ENCODE measurements at places on chromosomes 5 and 9. TPM values are rescaled to one million over a fixed set of nuclear protein-coding genes. Genes with fewer than 3 reads are reported as not detected.
A peak's percentile ranks its signal among the peaks of the same experiment; 100 is the strongest.

DNA sequence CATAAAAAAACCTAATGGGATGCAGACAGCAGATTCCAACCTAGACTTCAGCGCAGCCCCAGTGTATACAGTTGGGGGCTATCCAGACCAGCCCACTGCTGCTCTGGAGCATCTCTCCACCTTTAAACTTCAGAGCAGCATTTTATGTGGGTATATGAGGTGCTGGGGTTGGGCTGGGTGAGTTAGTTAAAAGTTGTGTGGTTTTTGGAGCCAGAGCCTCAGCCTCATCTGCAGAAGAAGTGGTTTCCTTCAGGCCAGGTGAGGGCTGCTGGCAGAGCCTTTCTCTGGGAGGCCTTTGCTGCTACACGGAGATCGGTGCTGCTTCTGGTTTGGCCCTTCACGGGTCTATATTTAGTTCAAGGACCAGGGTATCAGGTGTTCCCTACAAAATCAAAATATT is 228.3 kb downstream of the PDZD2 start:
- H3K27me3 ChIP-seq: no peaks in the 10 kb centered on the region
- DNase-seq: no peak
- no peaks in the 10 kb centered on the region for H3K4me1 ChIP-seq

DNA sequence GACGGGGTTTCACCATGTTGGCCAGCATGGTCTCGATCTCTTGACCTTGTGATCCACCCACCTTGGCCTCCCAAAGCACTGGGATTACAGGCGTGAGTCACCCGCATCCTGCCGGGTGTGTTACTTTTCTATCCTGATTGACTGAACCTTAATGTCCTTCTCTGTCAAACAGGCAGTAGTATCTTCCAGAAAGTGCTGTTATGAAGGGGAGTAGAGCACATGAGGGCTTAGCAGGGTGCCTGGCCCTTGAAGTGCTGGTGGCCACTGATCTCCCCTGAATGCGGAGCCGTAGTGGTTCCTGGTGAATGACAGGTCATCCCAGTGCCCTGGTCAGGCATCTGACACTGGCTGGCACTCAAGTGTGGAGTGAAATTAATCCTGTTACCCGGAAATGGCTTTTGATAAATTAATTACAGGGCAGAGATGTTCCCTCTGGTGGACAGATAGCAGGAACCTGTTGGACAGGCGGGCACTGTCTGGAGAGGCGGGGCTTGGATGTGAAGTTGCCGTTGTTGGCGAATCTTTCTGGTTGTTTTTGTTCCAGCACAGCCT is 28.4 kb downstream of the PRRC2B start:
- peak overlapping the region; percentile 31 for H3K4me3 ChIP-seq
- H3K4me1 ChIP-seq: peaks cover 53% of the 10 kb centered on the region
- no peak for DNase-seq
- H3K36me3 ChIP-seq: peaks cover 18% of the 10 kb centered on the region
- H3K27me3 ChIP-seq: no peaks in the 10 kb centered on the region

Gene NCBP1
- 24.0 TPM for polyA plus RNA-seq

DNA sequence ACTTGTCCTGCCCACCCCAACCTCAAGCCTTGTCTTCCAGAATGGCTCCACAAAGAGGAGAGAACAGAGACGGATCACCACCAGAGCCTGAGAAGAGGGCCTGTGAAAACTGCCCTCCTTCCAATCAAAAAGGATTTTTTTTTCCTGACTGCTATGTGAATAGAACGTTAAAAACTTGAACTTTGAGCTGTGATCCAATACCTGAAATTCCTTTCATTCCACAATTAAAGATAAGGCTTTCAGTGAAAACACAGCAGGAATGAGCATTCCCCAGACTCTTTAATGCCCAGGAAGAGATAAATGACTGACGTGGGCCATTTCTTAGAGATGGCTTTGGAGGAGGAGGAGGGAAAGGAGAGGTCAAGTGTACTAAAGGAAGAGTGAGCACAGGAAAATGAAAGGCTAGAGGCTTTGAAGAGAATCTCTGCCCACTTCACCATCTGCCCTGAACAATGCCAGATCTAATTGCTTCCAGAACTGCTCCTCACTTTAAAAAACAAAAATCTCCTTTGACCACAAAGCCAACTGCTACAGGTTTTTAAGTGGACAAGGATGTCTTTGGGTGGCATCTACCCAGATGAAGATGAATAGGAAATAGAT is 177.9 kb upstream of the MAP3K1 start:
- H3K4me1 ChIP-seq: peaks cover 27% of the 10 kb centered on the region
- H3K27me3 ChIP-seq: no peaks in the 10 kb centered on the region
- no peak overlapping the region for H3K4me3 ChIP-seq
- no peaks in the 10 kb centered on the region for H3K36me3 ChIP-seq
- no peak overlapping the region for H3K27ac ChIP-seq
- DNase-seq: no peak

- no peak for DNase-seq
- H3K36me3 ChIP-seq: no peaks in the 10 kb centered on the region
- no peak overlapping the region for H3K27ac ChIP-seq
Observed at GRCh38 chr5:112935675-112936074, 13.6 kb upstream of the REEP5 start.

Gene UGT3A1
- polyA plus RNA-seq: not detected

- H3K27ac ChIP-seq: no peak overlapping the region
- H3K27me3 ChIP-seq: no peaks in the 10 kb centered on the region
- peaks cover 54% of the 10 kb centered on the region for H3K4me1 ChIP-seq
- no peak overlapping the region for H3K4me3 ChIP-seq
Observed at GRCh38 chr5:52998552-52999313, 9.6 kb downstream of the ITGA2 start.

Gene ALDH1A1
- 0.32 TPM for polyA plus RNA-seq

DNA sequence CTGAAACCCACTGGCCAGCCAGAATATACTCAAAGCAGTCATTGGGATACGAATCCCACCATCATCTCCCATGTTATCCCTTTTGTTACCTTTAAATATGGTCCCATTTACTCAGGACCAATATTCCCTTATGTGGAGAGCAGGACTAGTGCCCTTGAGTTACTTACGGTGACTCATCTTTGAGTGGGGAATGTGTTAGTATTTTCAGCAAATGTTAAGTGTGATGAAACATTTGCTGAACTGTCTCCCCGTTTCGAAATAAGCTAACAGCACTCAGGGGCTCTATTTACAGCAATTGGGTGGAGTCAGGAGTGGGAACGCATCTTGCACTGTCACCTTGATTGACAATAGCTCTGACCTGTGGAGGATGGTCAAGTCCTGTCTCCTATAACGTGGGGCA is 67.4 kb downstream of the CTSL start:
- H3K27ac ChIP-seq: no peak overlapping the region
- DNase-seq: no peak
- no peaks in the 10 kb centered on the region for H3K4me1 ChIP-seq
- H3K27me3 ChIP-seq: no peaks in the 10 kb centered on the region
- no peaks in the 10 kb centered on the region for H3K36me3 ChIP-seq

DNA sequence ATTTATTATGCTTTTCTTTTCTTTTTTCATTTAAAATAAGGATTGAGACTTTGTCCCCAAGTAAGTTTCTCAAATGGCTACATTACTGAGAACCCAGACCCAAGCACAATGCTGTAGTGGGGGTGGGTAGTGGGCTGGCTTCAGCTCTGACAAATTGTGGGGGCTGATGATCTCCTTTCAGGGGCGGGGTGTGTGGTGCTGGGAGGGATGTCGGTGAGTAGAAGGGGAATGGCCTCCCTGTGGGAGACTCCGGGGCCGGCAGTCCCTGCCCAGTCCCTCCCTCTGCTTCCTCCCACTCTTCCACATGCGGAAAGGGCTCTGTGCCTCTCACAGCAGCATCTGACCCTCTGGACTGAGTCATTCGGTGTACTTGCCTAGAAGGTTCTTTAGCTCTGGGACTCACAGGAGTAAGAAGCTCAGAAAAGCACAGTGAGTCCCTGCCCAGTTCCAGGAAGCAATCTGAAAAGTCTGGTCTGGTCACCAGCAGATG is 14.3 kb downstream of the CD180 start:
- H3K4me1 ChIP-seq: peaks cover 2% of the 10 kb centered on the region
- no peak for DNase-seq
- no peak overlapping the region for H3K4me3 ChIP-seq
- H3K27me3 ChIP-seq: no peaks in the 10 kb centered on the region
- H3K36me3 ChIP-seq: no peaks in the 10 kb centered on the region

DNA sequence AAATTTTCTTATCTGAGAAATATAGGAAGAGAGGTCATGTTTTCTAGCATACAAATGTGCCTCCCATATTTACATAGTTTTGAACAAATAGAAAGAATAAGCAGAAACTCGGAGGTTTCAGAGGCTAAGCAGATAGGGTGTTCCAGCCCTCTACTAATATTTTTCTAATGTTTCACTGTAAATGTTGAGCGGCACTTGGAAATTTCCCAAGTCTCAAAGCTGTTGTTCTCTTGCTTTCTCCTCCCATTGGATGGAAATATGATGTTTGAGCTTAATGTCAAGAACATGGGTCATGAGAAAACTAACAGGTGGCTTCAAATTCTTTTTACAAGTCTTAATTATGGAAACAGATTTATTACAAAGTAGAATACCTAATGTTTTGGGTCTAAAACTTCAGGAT is 5.1 kb downstream of the SPINK1 start:
- no peaks in the 10 kb centered on the region for H3K4me1 ChIP-seq
- H3K36me3 ChIP-seq: no peaks in the 10 kb centered on the region
- no peak overlapping the region for H3K27ac ChIP-seq

DNA sequence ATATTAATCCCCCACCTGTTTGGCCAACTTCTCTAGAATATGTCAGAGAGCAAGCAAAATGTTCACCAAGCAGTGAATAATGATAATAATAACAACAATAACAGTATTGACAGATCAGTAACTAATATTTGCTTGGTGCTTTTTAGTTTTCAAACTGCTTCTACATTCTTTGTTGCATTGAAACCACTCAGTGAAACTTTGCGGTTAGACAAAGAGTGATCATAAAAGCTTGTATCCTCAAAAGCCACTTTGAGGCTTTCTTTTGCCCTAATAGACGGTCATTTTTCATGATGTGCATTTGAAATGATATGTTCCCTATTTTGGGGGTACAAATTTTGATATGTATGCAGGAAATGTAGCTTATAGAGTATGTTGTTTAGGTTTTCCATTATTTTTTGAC is 43.6 kb upstream of the PTGS1 start:
- no peak overlapping the region for H3K4me3 ChIP-seq
- no peak overlapping the region for H3K27ac ChIP-seq
- peaks cover 16% of the 10 kb centered on the region for H3K36me3 ChIP-seq
- DNase-seq: no peak

DNA sequence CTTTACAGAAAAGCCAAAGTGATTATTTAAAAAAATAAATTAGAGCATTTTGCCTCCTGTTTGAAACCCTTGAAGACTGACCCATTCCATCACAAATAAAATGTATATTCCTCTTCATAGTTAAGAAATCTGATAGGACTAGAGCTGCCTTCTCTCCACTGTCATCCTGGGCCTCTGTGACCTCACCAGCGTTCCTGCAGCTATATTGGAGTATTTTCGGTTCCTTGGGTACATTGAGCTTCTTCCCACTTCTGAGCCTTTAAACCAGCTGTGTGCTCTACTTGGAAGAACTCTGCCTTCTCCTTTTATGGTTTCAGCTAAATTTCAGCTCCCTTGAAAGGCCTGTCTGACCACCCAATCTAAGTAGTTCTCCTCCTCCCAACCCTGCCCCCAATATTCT is 99.1 kb upstream of the ABCA1 start:
- no peak overlapping the region for H3K27ac ChIP-seq
- H3K4me3 ChIP-seq: no peak overlapping the region
- no peak for DNase-seq
- peaks cover 3% of the 10 kb centered on the region for H3K4me1 ChIP-seq
- no peaks in the 10 kb centered on the region for H3K36me3 ChIP-seq

DNA sequence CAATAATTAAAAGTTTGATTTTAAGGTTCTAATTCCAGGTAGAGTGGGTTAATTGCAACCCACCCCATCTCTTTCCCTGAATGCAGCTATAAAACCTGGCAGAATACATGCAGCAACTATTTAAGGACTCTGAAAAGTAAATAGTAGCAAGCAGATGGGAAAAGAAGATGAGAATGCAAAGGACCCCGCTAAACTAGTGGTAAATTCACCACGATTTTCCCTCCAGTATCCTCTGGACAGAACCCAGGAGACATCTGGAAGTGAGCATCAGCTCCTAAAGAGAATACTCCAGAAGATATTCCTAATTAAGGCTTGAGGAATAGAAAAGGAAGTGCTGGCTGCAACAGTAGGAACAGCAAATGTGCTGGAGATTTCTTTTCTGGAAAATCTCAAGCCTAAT is 170.9 kb downstream of the FRMD3 start:
- no peak overlapping the region for H3K4me3 ChIP-seq
- no peaks in the 10 kb centered on the region for H3K27me3 ChIP-seq
- no peaks in the 10 kb centered on the region for H3K4me1 ChIP-seq

- H3K27me3 ChIP-seq: no peaks in the 10 kb centered on the region
- H3K4me1 ChIP-seq: peaks cover 16% of the 10 kb centered on the region
- DNase-seq: no peak
- H3K27ac ChIP-seq: no peak overlapping the region
Observed at GRCh38 chr9:119788921-119789320, 419.7 kb upstream of the BRINP1 start.

DNA sequence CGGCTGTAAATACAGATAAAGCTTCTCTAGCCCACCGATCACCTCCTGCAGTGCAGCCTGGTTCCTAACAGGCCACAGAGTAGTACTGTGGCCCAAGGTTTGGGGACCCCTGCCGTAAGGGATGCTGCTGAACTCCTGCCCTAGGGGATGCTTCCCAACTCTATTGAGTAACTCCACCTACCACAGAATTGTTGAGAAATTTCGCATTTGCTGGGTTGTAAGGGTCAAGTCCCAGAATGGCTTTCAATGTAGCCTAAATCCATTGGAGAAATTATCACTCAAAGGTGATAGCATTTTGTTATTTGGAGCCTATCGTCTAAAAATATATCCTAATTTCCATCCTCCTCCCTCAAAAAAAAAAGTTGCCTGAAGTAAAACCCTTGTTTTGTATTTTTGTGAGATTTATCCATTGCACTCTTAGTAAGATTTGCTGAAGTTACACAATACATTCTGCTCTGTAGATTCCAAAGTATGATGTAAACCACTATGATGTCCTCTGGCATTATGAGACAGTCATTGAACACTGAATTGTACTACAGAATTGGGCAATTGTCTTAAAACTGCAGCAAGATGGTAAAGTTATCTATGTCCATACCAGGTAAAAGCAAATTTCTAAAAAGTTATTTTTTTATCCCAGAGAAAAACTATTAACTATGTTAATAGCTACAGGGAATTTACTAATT is 14.0 kb downstream of the ACTBL2 start:
- H3K4me1 ChIP-seq: no peaks in the 10 kb centered on the region
- DNase-seq: no peak
- H3K36me3 ChIP-seq: no peaks in the 10 kb centered on the region
- H3K27ac ChIP-seq: no peak overlapping the region

- no peaks in the 10 kb centered on the region for H3K36me3 ChIP-seq
- H3K4me1 ChIP-seq: no peaks in the 10 kb centered on the region
- no peak overlapping the region for H3K27ac ChIP-seq
- H3K27me3 ChIP-seq: no peaks in the 10 kb centered on the region
- DNase-seq: no peak
- no peak overlapping the region for H3K4me3 ChIP-seq
Observed at GRCh38 chr9:30382271-30382670, 2002.2 kb upstream of the ACO1 start.

Measured in keratinocyte (primary cell).